Stimulated activated CD4-positive, alpha-beta T cell treated with anti-CD3 and anti-CD28 coated beads, Interleukin-4, amount 100 ng/mL, for 1 hour (primary cell): ENCODE measurements at places on chromosomes 2 and 18.

GRCh38 chr2:234971496-234971895, 19.7 kb downstream of the SH3BP4 start:
- DNase-seq: no peak

- peak; percentile 66 for DNase-seq
Observed at GRCh38 chr2:127025359-127026166, 81.4 kb downstream of the BIN1 start.

DNA sequence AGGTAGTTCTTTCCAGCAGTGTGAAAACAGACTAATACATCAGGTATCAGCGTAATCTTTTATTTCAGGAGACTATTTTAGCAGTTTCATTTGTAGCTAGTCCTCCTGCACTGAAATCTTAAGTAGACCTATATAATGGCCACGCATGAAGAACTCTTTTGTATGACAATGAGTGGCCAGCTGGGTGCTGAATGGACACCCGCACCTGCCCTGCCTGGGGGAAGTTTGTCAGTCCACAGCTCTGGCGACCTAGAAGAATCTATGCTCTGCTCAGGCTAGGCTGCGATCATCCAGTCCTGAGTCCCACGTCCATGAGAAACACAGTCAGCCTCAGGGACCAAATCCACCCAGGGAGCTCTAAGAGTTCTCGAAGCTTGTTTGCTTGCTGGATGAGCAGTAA, 709.2 kb upstream of the ID2 start:
- no peak for DNase-seq

DNA sequence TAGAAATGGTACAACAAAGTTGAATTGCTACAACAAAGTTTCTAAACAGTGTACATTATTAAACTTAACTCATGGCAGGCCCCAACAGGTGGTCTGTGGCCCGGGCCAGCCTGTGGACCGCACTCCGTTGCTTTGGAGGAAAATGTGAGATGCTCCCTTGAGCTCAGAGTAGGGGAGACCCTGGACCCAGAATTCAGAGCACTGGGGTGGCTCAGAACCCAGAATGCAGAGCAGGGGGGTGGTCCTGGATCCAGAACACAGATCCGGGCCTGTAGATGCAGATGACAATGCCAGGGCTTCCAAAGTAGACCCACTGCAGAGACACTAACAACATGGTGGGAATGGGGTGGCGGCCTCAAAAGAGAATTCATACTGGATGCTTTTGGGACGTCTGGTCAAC, 311.0 kb downstream of the NDUFA10 start:
- no peak for DNase-seq

DNA sequence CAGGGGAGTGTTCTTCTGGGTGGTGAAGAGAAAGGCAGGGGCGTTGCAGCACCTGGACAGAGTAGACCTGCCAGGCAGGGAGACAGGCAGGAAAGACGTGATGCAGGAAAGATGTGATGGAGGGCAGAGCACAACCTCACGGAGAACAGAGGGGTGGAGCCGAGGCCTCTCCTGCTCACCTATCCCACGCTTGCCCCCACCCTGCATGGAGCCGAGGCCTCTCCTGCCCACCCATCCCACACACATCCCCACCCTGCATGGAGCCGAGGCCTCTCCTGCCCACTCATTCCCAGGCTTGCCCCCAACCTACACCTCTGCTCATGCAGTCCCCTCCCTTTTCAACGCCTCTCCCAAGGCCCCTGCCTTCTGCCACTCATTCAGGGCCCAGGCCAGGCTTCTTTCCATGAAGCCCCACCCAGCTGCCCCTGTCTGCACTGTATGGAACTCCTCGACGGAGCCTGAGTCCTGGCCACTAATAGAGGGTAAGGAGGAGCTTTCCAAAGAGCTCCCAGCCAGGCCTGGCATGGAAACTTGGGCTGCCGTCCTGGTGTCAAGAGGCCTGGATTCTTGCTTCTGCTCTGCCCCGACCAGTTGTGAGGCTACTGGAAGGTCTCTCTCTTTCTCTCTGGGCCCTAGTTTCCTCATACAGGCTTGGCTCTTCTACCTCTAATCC, 32.0 kb upstream of the LOXHD1 start:
- DNase-seq: no peak

DNA sequence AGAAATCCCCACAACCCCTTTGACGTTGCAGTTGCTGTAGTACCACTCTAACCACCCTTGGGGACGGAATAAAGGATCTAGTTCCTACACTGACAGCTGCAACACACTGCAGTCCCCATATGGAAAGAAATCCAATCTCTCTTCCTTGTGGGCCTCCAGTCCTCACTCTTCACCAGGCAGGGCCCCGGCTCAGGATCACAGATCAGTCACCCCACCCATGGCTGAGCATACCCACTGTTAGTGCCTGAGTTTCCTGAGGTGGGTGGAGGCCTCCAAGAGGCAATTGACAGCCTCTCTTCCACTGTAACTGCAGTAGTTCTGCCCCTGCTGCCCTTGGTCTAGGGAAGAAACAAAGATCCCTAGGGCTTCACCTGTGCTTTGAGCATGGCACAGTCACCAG, 670.0 kb upstream of the CDH2 start:
- no peak for DNase-seq

DNA sequence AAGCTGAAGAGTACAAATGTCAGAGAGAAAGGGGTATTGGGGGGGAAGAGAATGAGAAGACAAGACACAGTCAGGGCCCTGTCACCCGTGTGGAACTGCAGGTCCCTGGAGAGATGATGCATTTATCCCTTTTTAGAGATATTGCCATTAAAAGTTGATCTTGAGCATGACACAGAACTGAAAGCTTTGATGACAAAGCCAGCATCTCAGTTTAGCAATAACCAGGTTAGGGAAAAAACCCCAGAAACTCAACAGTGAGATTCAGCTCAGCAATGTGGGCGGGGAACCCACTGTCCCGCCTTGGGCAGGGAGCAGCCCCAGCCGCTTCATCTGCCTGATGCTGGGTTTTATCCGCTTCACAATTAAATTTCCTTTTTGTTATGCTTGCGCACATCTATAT, 181.1 kb downstream of the NEDD4L start:
- DNase-seq: peak; percentile 31
